Esophagus squamous epithelium (tissue), 5 donors: ENCODE measurements at places on chromosomes 11 and 22.

- no peak for DNase-seq
Observed at GRCh38 chr11:60942219-60942618, 9.8 kb downstream of the SLC15A3 start.

- no peak for DNase-seq
Observed at GRCh38 chr11:8624698-8625097, 30.7 kb upstream of the STK33 start.

GRCh38 chr11:77876045-77876444, 55.1 kb downstream of the AAMDC start:
- no peak for DNase-seq

GRCh38 chr22:45868571-45869339, 108.2 kb downstream of the WNT7B start:
- DNase-seq, result no peak

GRCh38 chr11:99979042-99979441, 708.0 kb upstream of the ARHGAP42 start:
- no peak for DNase-seq

DNA sequence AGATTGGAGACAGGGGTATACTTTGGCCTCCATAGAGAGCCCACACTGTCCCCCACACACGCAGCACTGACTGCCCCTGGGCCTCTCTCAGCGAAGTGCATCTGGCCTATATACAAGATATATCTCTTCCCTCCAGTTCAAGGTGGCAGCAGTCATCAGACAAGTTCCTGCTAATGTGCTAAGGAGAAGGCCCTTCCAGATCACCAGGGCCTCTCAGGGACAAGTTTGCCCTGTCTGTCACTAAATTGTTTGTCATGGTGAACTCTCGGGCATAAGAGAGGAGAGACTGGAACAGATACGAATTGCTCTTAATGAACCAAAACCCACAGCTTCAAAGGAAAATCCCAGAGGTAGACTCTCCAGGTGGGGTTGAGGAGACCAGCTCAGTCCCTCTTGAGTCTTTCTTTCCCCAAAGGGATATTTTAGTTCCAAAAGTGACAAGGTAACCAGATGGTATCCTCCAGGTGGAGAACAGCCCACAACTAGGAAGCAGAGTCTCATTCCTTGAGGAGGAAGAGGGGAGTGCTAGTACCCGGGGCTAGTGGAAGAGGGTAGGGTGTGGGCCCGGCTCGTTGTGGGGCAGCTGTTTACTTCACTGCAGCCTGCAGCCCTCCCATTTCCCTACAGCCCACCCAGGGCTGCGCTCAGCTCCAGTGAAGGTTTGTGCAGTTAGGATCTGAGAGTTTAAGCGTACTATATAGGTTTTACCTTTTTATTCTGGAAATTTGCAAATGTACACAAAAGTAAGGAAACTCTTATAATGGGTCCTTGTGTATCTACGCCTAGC, 2.2 kb upstream of the SLC35C1 start:
- DNase-seq, result no peak

DNA sequence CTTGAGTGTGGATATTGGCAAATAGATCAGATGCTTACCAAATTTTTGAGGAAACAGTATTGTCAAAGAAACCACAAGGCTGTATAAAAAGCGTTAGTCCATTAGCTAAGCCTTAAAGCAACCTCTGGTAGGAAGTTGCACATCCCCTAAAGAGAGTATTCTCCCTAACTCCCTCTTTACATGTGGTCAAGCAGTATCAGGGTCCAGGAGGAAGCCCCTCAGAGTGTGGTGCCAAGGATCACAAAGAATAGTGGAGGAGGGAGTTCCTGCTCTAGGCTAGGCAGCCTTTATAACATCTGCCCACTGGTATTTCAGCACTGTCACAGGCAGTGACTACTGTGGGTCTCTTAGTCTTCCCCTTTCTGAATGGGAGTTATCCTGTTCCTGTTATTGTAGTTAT, 18.8 kb upstream of the AMPD3 start:
- DNase-seq, result no peak

DNA sequence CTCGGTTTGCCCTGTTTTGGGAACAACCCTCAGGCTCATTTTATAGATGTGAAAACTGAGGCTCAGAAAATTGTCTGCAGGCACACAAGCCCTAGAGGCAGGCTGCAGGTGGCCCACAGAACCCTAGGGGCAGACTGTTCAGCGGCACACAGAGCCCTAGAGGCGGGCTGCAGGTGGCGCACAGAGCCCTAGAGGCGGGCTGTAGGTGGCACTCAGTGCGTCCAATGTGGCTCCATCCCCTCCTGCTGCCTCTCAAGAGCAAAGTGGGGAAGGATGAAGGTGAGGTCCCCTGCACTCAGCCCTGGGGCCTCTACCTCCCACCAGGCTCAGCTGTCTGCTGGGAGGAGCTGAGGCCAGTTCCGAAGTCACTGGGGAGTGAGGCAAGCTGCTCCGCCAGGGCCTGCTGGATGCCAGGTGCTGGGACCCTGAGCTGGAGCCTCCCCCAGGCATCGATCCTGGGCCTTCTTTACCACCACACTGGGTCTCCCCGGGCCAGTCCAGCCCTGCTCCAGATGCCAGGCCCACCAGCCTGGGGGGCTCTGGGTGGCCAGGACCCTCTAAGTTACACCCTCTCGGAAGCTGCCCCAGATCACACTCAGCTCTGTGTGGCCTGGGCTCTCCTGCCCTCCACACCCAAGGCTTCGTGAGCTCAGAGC, 2.3 kb downstream of the ACY3 start:
- DNase-seq, result no peak
